Daoy (cell line): ENCODE measurements at places on chromosomes 3 and 15.

DNA sequence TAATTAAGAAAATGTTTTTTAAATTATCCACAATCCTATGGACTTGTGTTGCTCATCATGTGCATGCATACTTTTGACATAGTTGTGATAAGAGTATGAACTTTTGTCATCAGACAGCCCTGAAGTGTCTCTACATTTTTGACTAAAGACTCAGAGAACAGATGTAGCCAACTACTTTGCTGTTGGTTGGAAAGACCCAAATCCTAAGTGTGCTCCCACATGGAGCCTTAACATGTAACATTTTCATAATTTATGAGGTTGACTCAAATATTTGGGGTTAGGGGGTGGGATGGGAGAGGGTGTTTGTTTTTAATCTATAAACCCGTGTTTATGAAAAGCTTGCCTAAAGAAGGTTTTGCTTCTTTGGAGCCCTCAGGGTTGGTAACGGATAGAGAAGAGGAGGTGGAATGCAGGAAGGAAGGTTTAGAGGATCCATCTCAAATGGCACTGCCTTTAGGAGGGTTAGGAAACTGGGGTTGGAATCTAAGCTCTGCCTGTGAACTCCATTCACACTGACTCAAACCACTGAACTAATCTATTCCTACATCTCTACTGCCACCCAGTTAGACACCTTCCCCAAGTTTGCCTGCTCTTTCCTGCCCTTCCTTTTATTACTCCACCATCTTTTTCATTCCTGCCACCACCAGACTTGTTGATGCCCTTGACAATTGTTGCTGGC is 3.7 kb downstream of the BOC start:
- peak; percentile 17 for DNase-seq

DNA sequence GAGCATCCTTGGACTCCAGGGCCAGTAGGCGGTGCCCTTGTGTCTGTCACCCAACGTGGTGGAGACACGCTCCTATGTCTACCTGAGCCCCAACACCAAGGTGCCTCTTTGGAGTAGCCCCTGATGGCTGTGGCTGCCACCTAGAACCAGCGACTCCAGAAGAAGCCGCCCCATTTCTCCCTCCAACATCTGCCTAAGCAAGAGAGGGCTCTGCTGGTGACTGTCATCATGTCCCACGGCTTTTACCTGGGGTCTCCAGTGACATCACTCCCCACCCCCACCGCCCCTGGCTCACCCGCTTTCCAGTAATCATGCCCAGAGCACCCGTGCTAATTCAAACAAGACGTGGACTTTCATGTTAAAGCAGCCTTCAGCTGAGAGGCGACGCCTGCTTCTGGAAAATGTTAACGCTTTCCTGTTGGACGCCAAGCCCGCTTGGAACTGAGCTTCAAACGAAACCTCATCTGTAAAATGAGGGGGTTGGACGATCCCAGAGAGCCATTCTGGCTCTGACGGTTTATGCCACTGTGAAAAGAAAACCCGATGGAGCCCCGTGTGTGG is 57.0 kb downstream of the ISG20 start:
- DNase-seq, result no peak

- DNase-seq, result peak; percentile 59
Observed at GRCh38 chr15:91522605-91523332, 330.7 kb upstream of the SLCO3A1 start.

- no peak for DNase-seq
Observed at GRCh38 chr3:40689837-40690236, 165.1 kb downstream of the ZNF621 start.

- no peak for DNase-seq
Observed at GRCh38 chr3:187025656-187026316, 95.5 kb downstream of the ST6GAL1 start.

DNA sequence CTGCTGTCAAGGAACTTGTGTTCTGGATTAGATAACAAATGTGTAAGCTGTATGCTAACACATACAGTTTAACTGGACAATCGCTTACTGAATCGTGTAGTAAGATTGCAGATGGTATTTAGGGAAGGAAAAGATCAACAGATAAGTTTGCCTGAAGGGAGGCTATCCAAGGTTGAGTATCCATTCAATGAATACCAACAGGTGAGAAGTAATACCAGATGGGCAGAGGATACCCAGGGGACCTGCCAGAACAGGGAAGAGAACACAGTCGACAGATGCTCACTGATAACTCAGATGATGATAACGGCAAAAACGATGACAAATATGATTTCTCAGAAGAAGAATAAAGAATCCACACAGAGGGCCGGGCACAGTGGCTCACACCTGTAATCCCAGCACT is 3.2 kb upstream of the UACA start:
- no peak for DNase-seq
